ENCODE measurements at places on chromosomes 3 and 15.

- H3K4me1 ChIP-seq: no peaks in the 10 kb centered on the region
- no peak overlapping the region for H3K27ac ChIP-seq
- H3K4me3 ChIP-seq: no peak overlapping the region
Observed at GRCh38 chr15:84859144-84859543, 25.3 kb upstream of the SLC28A1 start.

- no peaks in the 10 kb centered on the region for H3K27me3 ChIP-seq
- H3K4me1 ChIP-seq: peaks cover 14% of the 10 kb centered on the region
- H3K27ac ChIP-seq: no peak overlapping the region
- no peaks in the 10 kb centered on the region for H3K36me3 ChIP-seq
Observed at GRCh38 chr3:77373619-77374018, 333.7 kb downstream of the ROBO2 start.

GRCh38 chr3:35944926-35945710 lies 305.8 kb downstream of the ARPP21 start:
- H3K4me3 ChIP-seq: no peak overlapping the region
- peaks cover 33% of the 10 kb centered on the region for H3K27me3 ChIP-seq
- no peaks in the 10 kb centered on the region for H3K36me3 ChIP-seq
- H3K4me1 ChIP-seq: no peaks in the 10 kb centered on the region

DNA sequence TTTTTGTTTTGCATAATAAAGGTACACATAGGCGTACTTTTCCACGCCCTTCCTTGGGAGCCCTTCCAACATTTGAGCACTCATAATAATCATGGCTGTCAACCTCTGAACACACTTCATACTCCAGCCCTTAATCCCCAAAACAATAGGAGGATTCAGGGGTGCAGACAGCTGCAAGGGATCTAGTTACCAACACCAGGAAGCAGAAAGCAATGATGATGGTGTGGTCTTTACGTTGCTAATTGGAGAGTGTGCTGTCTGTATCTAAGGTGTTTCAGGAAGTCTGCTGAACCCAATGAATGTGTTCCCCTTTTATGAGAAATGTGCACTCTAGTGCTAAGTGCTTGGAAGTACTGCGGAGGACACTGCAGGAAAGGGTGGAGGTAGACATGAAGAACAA lies 60.3 kb upstream of the PDZRN3 start:
- H3K36me3 ChIP-seq: no peaks in the 10 kb centered on the region
- no peak overlapping the region for H3K27ac ChIP-seq
- no peaks in the 10 kb centered on the region for H3K27me3 ChIP-seq
- no peak overlapping the region for H3K4me3 ChIP-seq
- H3K4me1 ChIP-seq: peaks cover 8% of the 10 kb centered on the region

DNA sequence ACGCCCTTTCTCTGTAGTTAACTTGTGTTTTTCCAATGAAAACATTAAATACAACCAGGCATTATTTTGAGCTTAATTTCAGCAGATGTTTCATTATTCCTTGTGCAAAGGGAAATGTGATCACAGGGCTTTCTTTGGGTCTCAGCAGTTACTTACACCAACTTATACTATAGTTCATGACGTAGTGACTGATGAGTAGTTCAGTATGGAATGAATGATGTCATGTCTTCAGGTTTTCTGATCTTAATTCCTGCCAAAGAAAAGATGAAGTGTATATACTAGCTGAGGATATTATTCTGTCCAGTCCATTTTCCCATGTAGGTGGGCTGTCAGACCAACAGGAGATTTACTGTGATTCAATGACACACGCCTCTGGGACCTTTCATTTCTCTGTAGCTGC lies 61.3 kb downstream of the MYRIP start:
- H3K27ac ChIP-seq: no peak overlapping the region
- no peaks in the 10 kb centered on the region for H3K27me3 ChIP-seq
- H3K4me3 ChIP-seq: no peak overlapping the region
- H3K36me3 ChIP-seq: no peaks in the 10 kb centered on the region
- no peak for DNase-seq

DNA sequence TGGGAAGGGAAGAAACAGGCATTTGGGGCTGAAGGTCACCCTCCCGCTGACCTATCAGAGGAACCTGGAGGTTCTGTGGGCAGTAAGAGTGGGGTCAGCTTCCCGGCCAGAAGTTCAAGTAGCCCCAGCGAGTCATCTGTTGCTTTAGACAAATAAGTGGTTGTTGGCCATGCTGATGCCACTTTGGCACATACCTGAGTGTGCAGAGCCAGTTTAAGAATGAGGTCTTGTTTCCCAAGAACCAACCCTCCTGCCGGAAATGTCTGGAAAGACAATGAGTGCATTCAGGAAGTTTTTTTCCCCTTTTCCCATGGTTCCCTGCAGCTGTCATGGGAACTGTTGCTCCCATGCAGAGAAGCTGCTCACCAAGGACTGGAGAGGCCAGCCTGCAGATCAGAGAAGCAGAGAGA lies 166.7 kb downstream of the ZNF621 start:
- DNase-seq: peak; percentile 43
- H3K4me3 ChIP-seq: no peak overlapping the region
- no peaks in the 10 kb centered on the region for H3K27me3 ChIP-seq

DNA sequence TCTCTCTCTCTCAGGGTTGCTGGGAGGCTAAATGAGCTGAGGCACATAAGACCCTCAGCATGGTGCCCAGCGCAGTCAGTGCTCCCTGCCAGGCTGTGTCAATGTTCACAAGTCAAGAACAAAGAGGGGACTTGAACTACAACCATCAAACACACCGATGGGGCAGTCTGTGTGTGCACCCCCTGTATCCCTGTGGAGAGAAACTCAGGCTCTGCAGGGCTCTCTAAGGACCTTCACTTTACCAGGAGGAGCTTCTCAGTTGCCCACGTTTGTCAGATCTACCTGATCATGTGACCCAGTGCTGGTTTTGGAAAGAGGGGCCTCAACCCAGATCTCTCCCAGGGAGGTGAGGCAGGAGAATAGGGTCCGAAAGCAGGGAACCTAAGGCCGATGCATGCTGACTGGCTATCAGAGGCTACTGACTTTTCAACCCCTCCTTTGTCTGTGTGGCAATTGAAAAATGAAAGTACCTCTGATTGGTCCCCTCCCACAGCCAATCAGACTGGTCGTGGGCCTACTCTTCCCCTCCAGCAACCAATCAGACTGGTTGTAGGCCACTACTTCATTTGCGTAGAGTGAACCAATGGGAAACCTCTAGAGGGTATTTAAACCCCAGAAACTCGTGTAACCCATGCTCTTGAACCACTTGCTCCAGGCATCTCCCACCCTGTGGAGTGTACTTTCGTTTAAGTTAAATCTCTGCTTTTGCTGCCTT lies 34.0 kb downstream of the RHCG start:
- no peaks in the 10 kb centered on the region for H3K4me1 ChIP-seq
- H3K36me3 ChIP-seq: no peaks in the 10 kb centered on the region
- H3K4me3 ChIP-seq: no peak overlapping the region
- no peak overlapping the region for H3K27ac ChIP-seq
- H3K27me3 ChIP-seq: no peaks in the 10 kb centered on the region

DNA sequence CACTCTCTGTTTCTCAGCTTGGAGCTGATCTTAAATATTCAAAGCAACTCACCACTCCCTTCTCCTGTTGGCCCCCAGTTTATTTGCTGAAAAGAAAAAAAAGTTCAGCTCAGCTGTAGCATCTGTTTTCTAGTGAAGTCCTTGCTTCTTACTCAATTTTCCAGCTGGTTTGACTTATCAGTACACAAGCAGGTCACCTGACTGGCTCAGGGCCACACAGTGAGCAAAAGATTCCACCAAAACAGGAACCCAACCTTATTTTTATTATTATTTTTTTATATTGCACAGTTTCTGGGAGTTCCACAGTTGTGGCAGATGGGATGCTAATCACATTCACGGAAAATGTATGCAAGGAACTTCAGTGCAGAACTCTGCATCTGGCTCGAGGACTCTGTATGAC lies 390.7 kb upstream of the RGMA start:
- H3K4me3 ChIP-seq: no peak overlapping the region
- H3K36me3 ChIP-seq: peaks cover 7% of the 10 kb centered on the region
- no peak overlapping the region for H3K27ac ChIP-seq
- peaks cover 8% of the 10 kb centered on the region for H3K4me1 ChIP-seq
- H3K27me3 ChIP-seq: no peaks in the 10 kb centered on the region
- DNase-seq: no peak

- H3K27me3 ChIP-seq: no peaks in the 10 kb centered on the region
- H3K4me3 ChIP-seq: no peak overlapping the region
- H3K4me1 ChIP-seq: no peaks in the 10 kb centered on the region
- H3K27ac ChIP-seq: no peak overlapping the region
- no peaks in the 10 kb centered on the region for H3K36me3 ChIP-seq
Observed at GRCh38 chr3:22777834-22778233, 425.3 kb upstream of the UBE2E2 start.

- H3K4me1 ChIP-seq: no peaks in the 10 kb centered on the region
- DNase-seq: no peak
- no peak overlapping the region for H3K4me3 ChIP-seq
- H3K36me3 ChIP-seq: no peaks in the 10 kb centered on the region
- no peaks in the 10 kb centered on the region for H3K27me3 ChIP-seq
- no peak overlapping the region for H3K27ac ChIP-seq
Observed at GRCh38 chr3:108728105-108728504, 29.1 kb downstream of the RETNLB start.

DNA sequence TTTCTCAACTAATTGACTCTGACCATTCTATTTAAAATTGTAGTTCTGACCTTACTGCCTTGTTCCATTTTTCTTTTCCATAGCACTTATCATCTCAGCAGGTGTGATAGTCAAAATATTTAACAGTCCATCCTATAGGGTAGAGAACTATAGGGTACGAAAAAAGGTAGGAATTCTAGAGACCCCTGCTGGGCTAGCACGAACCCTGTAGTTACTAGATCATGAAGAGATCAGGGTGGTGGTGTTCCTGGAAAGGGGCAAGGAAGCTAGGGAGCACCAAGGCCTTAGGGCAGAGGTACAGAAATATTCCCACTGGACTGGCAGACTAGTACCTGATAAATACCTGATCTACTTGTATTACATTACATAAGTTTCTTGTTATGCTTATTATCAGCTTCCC lies 31.9 kb upstream of the XIRP1 start:
- peaks cover 64% of the 10 kb centered on the region for H3K27me3 ChIP-seq
- H3K36me3 ChIP-seq: no peaks in the 10 kb centered on the region
- no peaks in the 10 kb centered on the region for H3K4me1 ChIP-seq
- no peak for DNase-seq

DNA sequence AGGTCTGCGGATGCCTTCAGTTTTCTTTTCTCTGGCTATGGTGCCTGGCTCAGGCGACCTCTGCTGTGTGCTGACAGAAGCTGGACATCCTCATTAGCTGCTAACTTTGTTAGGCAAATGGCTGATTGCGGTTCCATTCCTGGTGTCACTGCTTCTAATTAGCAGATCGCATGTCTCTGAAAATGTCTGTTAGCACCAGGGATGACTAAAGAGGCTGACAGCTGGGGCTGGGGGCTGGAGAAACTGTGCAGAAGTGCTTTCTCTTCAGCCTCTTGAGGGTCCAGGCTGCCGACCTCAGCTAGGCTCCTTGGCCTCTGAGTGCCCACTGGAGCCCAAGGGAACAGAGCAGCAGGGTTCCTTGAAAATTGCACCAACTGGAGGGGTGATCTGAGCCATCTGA lies 39.3 kb downstream of the CHCHD6 start:
- no peak for DNase-seq
- no peak overlapping the region for H3K27ac ChIP-seq
- H3K27me3 ChIP-seq: no peaks in the 10 kb centered on the region

GRCh38 chr3:22319446-22319845 lies 568.4 kb upstream of the ZNF385D start:
- H3K27ac ChIP-seq: no peak overlapping the region
- peaks cover 6% of the 10 kb centered on the region for H3K36me3 ChIP-seq
- H3K4me3 ChIP-seq: no peak overlapping the region
- no peaks in the 10 kb centered on the region for H3K4me1 ChIP-seq
- no peaks in the 10 kb centered on the region for H3K27me3 ChIP-seq

DNA sequence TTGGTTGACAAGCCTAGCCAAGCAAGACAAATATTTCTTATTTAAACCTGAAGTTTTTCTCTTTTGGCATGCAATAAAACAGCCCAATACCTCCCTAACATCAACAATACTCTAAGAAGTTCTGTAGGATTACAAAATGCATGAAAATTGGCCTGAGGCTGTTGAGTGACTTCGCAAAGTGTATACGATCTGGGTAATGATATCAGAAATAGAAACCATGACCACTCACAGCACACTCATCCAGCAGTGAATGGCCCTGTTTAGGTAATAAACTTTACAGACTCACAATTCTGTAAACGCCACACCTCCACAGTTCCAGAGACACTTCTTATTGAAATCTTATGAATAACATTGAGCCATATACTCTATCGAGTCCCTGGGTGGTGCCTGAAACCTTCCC lies 83.0 kb upstream of the NAALADL2 start:
- peak overlapping the region; percentile 55 for H3K27ac ChIP-seq
- no peaks in the 10 kb centered on the region for H3K27me3 ChIP-seq
- peaks cover 9% of the 10 kb centered on the region for H3K4me1 ChIP-seq
- peaks cover 9% of the 10 kb centered on the region for H3K36me3 ChIP-seq

- H3K27ac ChIP-seq: peak overlapping the region; percentile 61
- peaks cover 14% of the 10 kb centered on the region for H3K4me1 ChIP-seq
- peak overlapping the region; percentile 50 for H3K4me3 ChIP-seq
- no peaks in the 10 kb centered on the region for H3K27me3 ChIP-seq
- DNase-seq: peak; percentile 71
- H3K36me3 ChIP-seq: no peaks in the 10 kb centered on the region
Observed at GRCh38 chr3:32109256-32109655, 2.8 kb downstream of the GPD1L start.

- H3K4me1 ChIP-seq: no peaks in the 10 kb centered on the region
- no peaks in the 10 kb centered on the region for H3K27me3 ChIP-seq
- no peaks in the 10 kb centered on the region for H3K36me3 ChIP-seq
- no peak overlapping the region for H3K4me3 ChIP-seq
- no peak for DNase-seq
Observed at GRCh38 chr3:129016720-129017483, 15.8 kb downstream of the EFCC1 start.

DNA sequence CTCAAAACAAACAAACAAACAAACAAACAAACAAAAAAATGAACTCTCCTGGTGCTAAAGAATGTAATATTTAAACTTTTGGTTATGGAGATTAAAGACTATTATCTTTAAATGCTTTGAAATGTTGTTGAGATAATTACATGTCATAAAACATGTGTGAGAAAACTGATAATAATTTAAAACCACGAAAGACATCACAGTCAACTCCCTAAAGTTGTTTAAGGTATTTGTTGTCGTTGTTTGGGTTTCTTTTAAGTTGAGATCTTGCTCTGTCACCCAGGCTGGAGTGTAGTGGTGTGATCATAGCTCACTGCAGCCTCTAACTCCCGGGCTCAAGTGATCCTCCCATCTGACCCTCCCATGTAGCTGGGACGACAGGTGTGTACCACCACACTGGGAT lies 12.0 kb downstream of the EFCAB12 start:
- H3K4me3 ChIP-seq: no peak overlapping the region
- H3K27ac ChIP-seq: no peak overlapping the region
- peaks cover 10% of the 10 kb centered on the region for H3K4me1 ChIP-seq
- DNase-seq: no peak

GRCh38 chr3:195763843-195764825 lies 43.4 kb downstream of the MUC20 start:
- no peak overlapping the region for H3K27ac ChIP-seq
- DNase-seq: no peak

- H3K27me3 ChIP-seq: peaks cover 32% of the 10 kb centered on the region
- H3K27ac ChIP-seq: no peak overlapping the region
- DNase-seq: no peak
- H3K4me3 ChIP-seq: no peak overlapping the region
Observed at GRCh38 chr15:59424616-59425015, 13.4 kb upstream of the FAM81A start.
